ENCODE measurements at places on chromosomes 7 and 10. TPM values are rescaled to one million over a fixed set of nuclear protein-coding genes. Genes with fewer than 3 reads are reported as not detected.
A peak's percentile ranks its signal among the peaks of the same experiment; 100 is the strongest.

The AKR1C4 gene
- not detected for total RNA-seq

The GPNMB gene
- 25.8 TPM for total RNA-seq

The PNLIPRP1 gene
- not detected for total RNA-seq

The MET gene
- 22.9 TPM for total RNA-seq

DNA sequence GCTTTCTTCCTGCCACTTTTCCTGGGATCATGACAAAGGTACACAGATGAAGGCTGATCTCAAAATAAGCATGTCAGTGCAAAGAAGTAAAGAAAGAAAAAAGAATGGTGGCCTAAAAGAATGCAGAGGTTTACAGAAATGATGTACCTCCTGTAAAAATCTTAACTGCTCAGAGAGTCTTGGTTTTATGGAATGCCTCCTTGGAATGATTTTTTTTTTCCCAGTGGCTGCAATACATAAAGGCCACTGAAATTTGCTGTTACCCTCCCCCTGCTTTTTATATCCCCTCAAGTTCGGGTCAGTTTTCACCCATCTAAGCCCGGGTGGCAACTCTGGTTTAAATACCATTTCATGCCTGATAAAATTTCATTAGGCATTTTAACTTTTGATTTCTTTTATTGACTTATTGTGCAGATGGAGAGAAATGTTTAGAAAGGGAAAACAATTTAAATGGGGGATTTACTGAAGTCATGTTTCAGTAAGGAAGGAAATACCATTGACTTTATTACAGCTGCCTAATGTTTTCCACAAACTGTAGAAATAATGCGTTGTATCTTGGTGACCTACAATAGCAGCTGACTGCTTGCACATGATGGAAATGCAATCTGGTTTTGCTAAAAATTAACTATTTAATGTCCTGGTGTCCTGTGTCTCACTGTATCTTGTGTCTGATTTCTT lies 102.5 kb downstream of the SAMD9 start:
- no peak for DNase-seq

DNA sequence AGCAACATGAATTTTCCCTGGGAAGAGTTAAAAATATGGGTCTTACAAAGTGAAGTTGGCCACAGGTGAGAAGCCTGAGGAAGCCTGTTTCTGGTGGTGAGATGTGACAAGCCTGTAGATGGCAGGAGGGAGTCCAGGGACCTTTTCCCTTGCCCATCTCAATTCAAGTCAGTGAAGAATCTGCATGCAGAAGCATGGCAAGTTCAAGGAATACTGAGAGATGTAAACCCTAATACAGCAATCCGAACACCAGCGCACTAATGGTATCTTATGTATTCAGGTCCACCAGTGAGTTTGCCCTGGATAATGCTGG lies 73.6 kb downstream of the RHOBTB1 start:
- DNase-seq: no peak

DNA sequence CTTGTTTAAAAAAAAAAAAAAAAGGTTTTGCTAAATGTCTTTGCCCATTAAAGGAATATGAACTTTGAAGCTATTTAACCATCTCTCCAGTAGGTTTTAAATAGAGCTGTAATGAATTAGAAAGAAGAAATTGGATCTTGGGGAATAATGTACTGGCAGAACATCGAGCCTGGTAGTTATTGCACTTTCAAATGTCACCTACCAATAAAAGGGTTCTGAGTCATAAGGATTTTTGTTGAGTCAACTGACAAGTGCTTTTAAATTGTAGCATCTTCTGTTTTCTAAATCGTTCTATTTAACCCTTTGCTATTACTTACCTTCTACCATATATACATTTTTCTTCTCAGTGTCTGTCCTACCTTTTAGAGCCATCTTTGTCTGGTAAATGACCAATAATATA lies 10.7 kb downstream of the CUTC start:
- no peak for DNase-seq

DNA sequence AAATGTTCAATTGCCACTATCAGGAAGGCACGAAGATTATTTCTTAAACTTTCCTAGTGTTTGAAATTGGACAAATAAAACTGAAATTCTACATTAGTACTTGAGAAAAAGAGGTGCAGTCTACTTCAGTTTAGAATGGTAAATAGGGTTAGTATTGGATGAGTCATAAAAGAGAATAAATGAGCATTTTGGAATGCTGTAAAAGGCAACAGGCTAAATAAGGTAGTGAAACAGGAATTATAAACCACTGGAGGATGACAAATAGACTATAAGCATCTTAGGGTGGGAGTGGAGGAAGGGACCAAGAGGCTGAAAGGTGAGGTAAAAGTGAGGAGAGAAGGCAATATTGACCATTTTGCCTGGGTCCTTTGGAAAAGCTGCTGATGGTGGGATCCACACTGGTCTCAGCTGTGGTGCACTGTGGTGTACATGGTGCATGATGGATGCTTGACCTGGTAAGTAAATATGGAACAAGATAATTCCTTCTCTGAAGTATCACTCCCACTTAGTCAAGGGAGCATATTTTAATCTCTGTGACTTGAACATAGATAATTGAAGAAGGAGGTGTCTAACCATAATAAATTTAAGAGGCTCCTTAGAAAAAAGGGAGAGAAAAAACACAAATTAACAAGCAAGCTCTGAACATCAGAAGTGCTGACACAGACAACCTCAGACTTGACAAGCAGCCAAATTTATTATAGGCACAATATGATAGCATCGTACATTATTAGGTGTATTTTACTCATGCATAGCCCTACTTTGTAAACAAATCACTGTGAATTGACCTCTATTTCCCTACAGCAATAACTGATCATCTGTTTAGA lies 76.4 kb upstream of the SCIN start:
- no peak for DNase-seq

- DNase-seq: no peak
Measured at GRCh38 chr10:44071479-44071878, 313.4 kb downstream of the CXCL12 start.

DNA sequence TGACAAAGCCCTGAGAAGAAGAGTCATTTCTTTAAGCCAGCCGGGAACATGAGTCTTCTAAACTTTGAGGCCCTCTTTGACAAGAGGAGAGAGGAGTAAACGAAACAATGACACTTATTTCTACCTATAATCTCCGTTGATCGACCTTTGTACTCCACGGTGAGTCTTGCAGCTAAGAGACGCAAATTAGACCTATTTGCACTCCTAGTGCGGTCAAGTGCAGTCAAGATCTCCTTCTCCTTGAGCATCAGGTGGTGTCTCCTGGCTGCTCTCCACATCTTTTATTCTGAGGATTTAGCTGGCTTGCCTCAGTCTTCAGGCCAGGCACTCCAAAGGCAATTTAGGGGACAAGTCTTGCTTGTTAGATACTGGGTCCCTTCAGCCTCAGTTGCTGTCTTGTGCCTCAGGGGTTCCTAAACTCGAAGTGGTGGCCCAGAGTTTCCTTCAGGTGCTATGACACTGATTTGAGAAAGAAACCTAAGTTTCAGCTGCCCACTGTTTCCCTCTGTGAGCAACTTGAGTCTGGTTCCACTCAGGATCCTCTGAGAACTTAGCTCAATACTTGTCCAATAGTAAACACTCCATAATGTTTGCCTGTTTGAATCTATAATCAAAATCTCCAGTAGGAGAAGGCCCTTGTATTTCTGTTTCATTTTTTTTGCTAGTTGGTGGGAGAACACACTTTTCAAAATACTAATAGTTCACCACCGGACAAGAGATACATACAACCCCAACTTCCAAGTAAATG lies 312.9 kb downstream of the RNLS start:
- no peak for DNase-seq

DNA sequence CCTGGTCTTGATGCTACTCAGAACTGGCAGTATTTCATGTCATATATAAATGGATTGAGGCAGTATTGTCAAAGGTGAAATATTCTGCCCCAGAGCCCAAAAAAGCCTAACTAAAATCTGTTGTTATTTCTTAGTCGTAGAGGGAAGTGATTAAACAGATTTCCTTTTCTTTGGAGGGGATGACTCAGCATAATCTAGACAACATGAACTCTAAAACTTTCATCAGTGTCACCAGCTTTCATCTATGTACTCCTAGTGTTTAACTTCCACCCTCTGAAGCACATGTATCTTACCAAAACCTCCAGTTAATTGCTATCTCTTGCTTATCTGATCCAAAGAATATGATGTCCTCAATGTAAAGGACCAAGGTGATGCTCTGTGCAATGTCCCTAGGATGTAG lies 97.1 kb upstream of the ARID5B start:
- no peak for DNase-seq

DNA sequence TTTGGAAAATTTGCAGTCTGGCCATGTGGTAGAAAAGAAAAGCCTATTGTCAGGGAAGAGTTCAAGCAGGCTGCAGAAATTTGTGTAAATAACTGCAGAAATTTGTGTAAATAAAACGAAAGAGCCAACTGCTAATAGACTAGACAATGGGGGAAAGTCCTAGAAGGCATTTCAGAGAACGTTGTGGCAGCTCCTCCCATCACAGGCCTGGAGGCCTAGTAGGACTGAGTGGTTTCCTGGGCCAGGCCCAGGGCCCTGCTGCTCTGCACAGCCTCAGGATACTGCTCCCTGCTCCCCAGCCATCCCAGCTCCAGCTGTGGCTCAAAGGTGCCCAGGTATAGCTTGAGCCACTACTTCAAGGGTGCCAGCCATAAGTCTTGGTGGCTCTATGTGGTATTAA lies 50.9 kb downstream of the RSBN1L start:
- DNase-seq: no peak

- no peak for DNase-seq
Measured at GRCh38 chr10:34916314-34916713, 101.2 kb upstream of the PARD3 start.

DNA sequence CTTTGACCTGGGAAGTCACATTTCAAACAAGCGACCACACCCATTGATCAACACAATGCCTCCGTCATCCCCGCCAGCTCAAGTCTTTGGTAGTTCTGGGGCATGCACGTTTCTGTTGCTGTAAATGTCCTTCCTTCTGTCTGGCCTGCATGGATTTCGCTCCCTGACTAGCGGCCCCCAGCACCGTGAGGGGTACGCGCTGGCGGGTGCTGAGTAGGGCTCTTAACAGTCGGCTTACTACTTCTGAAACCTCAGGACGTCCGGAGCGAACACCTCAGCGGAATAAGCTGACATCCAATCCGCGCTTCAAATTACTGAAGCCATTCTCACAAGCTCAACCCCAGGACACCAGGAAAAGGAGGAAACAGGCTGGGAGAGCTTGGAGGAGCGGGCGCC lies 505 bp downstream of the NUDCD3 start:
- DNase-seq: peak; percentile 49

DNA sequence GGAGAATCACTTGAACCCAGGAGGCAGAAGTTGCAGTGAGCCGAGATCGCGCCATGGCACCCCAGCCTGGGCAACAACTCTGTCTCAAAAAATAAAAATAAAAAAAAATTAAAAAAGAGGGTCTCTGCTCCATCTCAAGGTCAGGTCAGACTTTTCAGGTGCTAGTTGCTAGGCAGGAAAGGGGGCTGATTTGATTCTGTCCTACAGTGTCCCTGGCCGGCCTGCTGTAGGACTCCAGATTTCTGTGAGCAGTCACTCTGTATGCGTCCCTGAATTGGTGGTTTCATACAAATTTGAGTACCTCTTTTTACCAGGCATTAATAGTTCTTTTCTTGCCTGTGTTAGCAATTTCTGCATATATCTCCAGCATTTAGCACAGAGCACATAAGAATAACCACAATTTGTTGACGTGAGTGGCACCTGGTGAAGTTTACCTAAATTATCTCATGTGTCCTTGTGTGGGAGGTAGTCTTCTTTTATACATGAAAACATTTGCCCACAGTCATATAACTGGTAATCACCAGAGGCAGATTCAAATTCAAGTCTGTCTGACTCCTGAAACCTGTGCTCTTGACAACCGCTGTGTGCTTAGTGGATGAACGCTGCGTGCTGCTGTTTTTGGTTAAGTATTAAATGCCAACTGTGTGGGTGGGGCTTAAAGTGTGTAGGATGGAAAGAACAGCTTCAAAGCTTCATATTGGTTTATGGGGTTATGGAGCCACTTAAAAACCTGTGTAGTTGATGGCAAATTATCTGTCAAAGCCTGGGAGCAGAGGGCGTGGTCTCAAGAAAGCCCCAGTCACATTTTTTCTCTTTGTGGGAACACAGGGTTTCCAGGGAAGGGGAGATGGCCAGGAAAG lies 3.2 kb upstream of the ZNF775 start:
- peak; percentile 46 for DNase-seq

DNA sequence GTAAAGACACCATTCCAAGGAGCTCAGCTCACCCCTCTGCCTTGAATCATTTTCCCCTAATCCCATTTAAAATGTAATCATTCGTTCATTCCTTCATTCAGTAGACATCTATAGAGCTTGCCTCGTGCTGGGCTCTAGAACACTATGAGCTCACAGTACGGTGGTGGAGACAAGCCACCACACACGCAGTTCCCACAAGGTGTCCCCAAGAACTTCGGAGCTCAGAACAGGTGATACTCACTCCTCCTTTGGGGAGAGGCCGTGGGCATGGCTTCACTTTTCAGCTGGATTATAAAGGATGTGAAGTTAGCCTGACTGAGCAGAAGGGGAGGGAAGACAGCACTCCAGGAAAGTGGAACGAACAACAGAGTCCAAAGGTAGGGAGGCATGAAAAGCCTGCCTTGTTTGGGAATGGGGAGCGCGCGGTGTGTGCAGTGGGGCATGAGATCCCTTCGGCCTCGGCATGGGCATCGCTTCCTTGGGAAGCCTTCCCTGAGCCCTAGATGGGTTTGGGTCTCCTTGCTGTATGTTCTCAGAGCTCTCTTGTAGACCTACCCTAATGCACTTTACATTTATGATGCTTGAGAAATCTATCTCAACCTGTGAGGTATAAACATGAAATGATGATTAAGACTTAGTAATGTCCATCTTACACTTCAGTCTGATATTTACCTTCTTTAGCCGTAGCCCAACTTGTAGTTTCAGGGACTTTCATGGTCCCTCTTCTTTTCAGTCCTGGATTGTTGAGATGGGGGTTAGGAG lies 809 bp upstream of the OGA start:
- DNase-seq: peak; percentile 49

DNA sequence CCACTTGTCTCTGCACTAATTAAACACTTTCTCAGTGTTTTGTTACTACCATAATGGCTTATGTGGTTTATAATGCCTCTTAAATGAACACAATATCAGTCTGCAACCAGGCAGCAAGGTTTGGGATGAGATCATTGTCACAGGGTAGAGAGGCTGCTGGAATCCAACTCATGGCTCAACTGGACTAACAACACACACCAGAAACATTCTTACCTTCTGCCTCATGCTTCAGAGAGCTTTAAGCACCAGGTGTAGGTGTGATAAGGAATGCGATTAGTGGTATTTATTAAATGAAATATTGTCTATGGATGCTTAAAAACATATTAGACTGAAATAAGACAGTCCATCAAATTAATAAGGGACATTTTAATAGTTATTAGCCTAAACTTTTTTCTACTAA lies 25.4 kb downstream of the PTF1A start:
- no peak for DNase-seq

DNA sequence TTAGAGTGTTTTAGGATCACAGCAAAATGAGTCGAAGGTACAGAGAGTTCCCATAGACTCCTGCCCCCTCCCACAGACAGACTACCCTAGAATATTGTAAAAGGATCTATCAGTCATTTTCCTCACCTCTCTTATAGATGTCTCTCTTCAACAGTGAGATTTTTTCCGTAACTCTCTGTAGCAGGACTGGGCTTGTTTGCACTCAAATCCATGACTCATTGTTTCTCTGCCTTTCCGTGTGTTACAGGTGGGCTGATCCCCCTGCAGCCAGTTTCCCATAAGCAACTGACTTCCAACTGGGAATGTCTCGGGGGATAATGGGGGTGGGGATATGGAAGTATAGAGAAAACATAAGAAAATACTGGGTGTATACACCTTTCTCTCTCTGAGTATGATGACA lies 921.0 kb downstream of the GATA3 start:
- DNase-seq: no peak
